M059J (cell line): ENCODE measurements at places on chromosomes 2 and 18.

GRCh38 chr2:111117598-111118480 is 2.9 kb upstream of the BCL2L11 start:
- peak; percentile 77 for DNase-seq

DNA sequence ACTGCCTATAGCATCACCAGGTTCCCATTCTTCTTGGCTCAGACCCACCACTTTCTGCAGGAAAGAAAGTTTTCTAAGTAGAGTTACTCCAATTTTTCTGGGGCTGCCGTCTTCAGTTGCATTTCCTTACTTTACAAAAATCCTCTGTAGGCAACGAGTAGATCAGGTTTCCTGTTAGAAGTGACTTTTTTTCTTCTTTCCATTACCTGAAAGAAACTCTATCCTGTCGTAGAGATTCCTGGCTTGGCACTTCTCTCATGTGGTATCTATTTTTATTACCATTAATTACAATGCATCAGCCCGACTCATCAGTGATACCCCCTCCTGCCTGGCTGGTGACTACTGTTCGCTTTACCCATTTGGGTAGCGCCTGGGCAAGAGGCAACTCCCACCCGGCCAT is 5.6 kb upstream of the SIX2 start:
- no peak for DNase-seq

DNA sequence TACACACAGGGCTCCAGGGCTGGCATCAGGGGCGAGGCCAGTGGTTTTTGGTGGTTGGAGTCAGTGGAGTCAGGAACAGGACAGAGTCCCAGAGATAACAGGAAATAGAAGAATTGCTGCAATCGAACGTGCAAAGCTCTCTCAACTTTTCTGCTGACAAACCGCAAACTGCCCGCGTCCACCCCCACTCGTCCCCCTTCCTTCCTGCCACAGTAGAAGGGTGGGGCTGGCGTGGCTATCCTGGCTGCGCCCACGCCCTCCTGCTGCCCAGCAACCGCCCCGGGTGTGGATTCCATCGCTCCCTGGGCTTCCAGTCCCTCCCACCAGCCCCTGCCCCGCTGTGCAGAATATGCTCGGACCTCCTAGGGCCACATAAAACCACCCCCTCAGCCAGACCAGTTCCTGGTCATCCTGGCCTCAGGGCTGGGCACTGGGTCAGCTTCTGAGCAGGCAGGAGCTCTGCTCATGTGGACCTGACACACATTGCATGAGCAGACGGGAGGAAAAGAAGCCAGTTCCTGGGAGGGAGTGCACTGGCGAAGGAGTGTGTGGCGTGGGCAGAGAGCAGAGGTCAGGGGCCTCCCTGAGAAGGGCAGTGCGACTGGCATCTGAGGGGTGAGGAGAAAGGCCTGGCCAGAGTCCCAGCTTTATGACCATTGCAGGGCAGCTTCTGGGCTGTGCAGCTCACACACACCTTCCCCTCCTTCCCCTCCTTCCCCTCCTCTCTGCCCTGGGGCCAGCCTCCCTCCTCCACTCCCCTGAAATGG is 85.4 kb upstream of the ATG16L1 start:
- DNase-seq, result peak; percentile 92

- DNase-seq, result no peak
These were observed 80.8 kb downstream of the TWIST2 start for GRCh38 chr2:238928520-238929241.

GRCh38 chr2:172285010-172285621 is 142.3 kb upstream of the ITGA6 start:
- peak; percentile 78 for DNase-seq

GRCh38 chr2:234463626-234464290 is 33.1 kb downstream of the ARL4C start:
- DNase-seq, result peak; percentile 88

GRCh38 chr2:169363560-169364150 is 1.3 kb upstream of the LRP2 start:
- peak; percentile 17 for DNase-seq

- no peak for DNase-seq
These were observed 60.7 kb downstream of the RND3 start for GRCh38 chr2:150426724-150427123.

GRCh38 chr2:46047290-46047689 is 249.9 kb upstream of the EPAS1 start:
- no peak for DNase-seq

GRCh38 chr2:106977717-106978116 is 91.8 kb upstream of the ST6GAL2 start:
- no peak for DNase-seq

DNA sequence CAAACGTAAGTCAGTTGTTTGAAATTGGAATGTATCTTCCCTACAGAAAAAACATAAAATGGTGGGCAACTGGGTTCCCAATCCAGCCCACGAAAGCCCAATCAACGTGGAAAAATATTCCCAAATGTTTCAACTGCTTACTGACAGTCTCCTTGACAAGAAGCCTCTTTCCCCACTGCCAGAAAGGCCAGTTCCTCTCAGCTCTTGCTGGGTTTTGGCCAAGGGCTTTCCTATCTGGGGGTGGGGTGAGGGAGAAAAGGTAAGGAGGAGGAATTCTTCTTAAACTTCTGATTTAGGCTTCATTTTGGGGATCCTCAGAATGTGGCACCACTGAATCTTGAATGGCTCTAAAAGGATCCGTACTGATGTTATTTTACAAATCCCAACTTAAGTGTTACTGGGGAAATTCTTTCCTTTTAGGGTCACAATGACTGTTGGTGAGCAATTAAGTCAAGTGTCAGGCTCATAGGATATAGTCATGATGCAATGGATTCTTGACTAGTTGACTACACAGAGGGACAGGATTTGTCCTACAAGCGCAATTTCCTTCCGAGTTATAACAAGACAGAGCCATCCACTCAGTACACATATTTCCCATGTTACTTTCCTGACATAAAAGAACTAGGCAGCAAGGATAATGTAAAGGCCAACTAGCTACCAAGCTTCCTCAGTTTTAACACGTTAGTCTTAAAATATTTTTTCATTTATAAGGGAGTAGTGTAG is 73.6 kb downstream of the SPRED2 start:
- DNase-seq, result peak; percentile 55

- DNase-seq, result no peak
These were observed 6.0 kb downstream of the IRS1 start for GRCh38 chr2:226793646-226794045.

- DNase-seq, result peak; percentile 54
These were observed 135.9 kb downstream of the ABCA12 start for GRCh38 chr2:215002500-215002899.

DNA sequence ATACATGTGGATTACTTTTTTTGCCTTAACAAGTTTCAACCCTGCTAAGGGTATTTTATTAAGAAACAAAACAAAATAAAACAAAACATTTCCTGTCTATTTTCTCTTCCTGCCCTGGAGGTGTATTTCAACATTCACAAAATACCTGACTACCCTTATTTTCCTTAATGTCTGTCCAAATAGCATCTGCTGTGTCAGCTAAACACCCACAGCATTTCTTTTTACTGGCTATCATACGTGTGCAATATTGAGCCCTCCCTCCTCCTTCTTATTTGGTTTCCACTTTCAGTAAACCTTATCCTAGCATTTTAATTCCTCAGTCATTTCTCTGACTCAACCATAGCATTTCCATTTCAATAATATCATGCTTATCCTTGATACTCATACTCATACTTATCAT is 1420.0 kb upstream of the ZEB2 start:
- peak; percentile 5 for DNase-seq

GRCh38 chr2:235195921-235196320 is 244.1 kb downstream of the SH3BP4 start:
- DNase-seq, result no peak

DNA sequence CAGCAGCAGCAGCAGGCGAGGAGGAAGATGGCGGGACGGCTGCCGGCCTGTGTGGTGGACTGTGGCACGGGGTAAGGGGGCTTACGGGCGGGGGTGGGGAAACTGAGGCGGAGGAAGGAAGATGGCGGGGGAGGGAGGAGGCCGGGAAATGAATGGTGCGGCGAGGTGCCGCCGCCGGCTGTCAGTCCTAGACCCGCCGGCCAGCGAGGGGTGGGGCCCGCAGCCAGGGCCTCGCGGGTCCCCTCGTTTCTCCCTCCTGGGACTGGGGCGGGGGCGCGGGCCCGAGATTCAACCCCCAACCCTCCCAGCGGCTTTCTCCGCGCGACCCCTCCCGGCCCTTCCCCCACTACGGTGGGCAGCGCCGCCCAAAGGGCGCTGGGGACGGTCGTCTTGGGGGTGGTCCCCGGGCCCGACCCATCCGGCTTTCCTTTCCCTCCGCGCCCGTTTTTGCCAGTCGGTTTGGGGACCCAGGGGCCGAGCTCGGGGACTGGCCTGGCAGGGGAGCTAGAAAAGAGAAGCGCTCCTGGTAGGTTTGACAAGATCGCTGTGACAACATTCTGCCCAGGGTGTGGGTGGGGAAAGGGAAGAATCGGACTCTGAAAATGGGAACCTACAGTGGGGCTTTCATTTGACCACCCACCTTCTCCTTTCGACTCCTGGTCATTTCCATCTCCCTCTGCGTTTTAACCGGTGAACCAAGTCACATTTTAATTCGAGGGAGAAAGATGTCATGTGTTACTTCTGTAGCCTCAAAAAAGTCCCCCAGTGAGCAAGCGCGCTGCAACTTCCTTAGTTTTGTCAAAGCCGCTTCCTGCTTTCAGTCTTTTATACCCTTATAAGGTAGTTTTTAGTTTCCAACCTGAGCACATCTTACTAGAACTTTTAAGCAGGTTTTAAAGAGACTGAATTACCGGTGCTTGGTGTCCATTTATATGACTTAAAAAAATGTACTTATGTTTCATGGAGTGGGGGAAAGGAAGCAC is 655 bp downstream of the ACTR3 start:
- DNase-seq, result peak; percentile 84

DNA sequence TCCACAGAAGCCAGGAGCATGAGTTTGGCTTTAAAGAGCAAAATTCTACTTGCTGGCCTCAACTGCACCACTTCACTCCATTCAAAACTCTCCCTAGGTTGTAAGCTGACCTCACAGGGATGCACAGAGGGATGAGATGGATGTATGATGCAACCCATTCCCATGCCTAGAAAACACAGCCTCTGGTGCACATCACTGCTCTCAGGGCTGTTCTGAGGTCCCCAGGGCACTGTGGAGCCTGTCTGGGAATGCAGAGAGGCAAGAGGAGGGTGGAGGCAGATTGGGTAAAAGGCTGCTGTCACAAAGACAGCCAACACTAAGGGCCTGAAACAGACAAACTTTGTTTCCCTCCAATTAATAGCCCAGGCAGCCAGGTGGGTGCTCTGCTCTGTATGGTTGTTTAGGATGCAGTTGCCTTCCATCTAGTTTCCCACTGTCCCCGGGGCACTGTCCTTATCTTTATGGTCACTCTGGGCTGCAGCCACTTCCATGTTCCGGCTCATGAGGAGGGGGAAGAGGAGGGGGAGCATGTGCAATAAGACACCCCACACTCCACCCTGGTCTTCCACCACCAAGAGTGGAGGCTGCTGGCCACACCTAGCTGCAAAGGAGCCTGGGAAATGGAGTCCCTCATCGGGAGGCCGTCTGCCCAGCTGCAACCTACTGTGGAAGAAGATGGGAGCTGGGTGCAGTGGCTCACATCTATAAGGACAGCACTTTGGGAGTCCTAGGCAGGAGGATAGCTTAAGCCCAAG is 7.0 kb downstream of the GPR45 start:
- DNase-seq, result no peak

DNA sequence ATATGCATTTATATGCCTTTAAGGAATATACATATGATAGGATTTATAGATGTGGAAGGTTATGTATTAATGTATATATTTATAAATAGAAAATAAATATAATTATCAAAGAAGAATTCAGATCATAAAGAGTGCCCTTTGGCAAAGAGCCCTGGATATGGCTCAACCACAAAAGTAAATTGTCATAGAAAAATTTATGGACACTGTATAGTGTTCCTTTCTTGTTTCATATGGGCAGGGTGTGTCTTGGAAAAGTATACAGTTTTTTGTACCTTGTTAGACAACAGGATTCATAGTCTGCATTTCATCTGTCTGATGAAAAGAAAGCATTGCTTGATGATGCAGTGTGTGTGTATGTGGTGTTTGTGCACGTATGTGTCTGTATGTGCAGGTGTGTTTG is 2.9 kb downstream of the UGT1A7 start:
- no peak for DNase-seq

- no peak for DNase-seq
These were observed 55.4 kb downstream of the BOLA3 start for GRCh38 chr2:74092275-74092674.

GRCh38 chr2:168230389-168230788 is 17.0 kb downstream of the STK39 start:
- no peak for DNase-seq

DNA sequence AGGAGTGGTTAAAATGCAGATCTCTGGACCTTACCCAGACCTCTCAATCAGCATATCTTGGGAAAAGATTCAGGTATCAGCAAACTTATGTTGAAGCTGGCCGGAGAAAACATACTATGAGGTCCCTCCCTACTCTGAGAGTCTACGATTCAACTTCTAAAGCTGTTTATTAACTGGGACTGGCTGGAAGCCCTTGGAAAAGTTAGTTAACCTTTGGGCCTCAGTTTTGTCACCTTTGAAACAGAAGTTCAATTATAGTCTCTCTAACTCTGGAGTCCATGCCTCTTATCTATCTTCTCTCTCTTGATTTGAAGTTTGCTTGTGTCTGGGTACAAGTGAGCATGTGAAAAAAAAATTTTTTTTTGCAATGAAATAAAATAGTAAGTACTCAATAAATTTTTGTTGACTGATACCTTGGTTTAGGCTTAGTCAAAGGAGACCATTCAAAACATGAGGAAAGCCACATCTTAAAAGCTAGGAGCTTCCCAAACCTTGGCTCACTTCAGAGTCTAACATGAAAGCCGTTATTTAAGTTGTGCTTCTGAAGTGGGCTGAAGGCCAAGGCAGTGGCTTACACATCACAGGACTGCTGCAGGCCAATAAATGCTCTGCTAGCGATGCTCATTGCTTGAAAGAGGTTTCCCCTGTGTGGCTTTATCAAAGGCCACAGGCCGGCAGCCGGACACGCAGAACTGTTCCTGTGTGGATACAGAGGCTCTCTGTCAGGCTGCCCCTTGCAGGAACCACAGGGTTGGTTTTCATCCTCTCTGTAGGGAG is 110.6 kb upstream of the FAM136A start:
- DNase-seq, result peak; percentile 23

DNA sequence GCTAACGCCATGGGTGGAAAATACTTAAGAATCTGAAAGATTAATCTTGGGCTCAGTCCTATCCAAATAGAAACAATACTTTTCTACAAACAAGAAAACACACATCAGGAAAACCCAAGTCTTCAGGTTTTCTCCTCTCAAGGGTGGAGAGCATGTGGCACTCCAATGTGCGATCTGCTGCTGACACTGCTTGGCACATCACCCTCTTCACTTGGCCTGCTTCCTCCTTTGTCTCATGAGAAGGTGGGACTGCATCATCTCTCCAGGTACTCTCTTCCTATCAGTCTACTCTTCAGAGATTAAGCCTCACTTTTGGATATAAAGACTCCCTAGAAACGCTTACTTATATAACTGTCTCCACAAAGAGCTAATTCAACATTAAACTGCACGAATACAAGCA is 26.4 kb downstream of the HDLBP start:
- DNase-seq, result no peak

DNA sequence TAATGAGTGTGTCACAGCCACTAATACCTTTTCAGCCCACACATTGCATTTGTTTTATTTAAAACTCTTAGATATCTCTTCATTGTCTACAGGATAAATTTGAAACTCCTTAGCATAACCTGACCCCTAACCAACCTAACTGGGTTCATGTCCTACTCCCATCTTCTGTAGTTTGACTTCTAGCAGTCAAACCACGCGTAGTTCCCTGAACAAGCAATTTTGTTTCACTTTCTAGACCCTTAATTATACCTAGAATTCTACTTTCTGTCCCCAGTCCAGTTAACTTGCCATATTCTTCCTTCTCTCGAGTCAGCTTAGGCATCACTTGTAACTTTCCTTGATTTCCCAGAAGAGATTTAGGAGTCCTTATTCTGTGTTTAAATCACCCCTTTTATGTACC is 55.1 kb downstream of the RBBP8 start:
- DNase-seq, result no peak
